ENCODE measurements at places on chromosomes 3 and 15.

GRCh38 chr3:147396712-147397046, 9.7 kb downstream of the ZIC4 start:
- no peak for DNase-seq

DNA sequence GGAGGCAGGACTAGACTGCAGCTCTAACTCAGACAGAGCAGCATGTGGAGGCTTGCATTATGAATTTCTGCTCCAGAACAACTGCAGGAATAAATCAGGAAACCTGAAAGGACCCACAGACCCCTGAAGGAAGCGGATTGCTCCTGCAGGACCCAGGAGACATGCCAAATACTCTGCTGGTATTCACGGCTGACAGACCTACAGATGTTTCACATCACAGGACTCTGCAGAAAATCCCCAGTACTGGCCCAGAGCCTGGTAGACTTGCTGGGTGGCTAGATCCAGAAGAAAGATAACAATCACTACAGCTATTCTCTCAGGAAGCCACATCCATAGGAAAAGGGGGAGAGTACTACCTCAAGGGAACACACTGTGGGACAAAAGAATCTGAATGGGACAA, 942.1 kb downstream of the AGBL1 start:
- no peak for DNase-seq

- peak; percentile 28 for DNase-seq
Measured at GRCh38 chr3:122394173-122394572, 10.2 kb downstream of the FAM162A start.

GRCh38 chr15:40134885-40135284, 26.0 kb upstream of the BUB1B start:
- DNase-seq, result no peak

GRCh38 chr3:5298453-5298852, 110.9 kb downstream of the EDEM1 start:
- DNase-seq, result no peak
